ENCODE measurements at places on chromosomes 16 and 17.

- no peak for DNase-seq
Observed at GRCh38 chr16:24841291-24841690, 4.5 kb upstream of the SLC5A11 start.

DNA sequence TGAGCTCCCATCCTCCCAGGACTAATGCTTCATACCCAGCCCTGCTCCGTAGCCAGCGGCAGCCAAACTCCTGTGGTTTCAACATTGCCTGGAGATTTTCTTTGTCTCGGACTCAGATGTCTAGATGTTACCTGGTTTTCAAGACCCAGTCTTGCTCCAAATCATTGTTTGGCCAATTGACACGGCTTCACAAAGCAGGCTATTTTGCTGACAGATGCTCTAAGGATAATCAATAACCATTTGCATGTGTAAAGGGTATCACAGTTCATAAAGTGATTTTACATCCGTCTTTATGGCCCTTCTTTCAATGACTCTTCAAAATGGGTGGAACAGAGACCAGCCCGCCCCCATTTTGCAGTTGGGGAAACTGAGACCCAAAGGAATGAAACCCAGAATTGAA, 153.4 kb downstream of the SALL1 start:
- no peak for DNase-seq

- no peak for DNase-seq
Observed at GRCh38 chr17:29621751-29622194, 939 bp downstream of the CORO6 start.

DNA sequence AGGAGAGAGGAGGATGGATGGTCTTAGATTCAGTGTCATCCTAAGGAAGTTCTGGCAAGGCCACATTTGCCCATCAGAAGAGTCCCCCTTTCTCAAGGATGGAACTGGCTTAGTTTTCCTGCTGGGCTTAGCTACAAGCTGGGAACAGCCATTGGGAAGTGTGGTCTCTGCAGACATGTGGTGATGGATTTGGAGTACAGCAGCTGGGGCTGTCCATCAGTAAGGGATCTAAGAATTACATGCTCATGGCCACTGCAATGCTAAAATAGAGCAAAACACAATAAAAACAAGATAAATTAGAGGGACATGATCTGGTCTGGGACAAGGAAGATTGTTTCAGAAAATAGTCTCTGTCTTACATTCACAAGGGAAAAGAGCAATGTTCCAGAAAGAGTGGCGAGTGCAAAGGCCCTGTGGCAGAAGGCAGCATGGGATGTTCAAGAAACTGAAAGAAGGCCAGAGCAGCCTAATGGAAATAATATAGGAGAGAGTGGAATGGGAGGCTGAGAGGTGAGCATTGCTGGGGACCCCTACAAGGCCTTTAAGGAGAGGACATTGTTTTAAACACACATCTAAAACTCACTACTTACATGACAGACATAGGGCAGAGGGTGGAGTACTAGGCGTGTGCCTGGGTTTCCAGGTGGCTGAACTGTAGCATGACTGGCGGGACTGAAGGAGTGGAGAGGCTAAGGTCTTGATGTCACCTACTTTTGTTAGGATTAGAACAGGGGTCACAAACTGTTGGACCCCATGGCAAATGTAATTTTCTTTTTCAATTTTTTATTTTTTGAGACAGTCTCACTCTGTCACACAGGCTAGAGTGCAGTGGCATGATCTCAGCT, 17.0 kb upstream of the TOX3 start:
- DNase-seq, result no peak

GRCh38 chr17:19237389-19238166, 412 bp downstream of the EPN2 start:
- DNase-seq, result no peak

DNA sequence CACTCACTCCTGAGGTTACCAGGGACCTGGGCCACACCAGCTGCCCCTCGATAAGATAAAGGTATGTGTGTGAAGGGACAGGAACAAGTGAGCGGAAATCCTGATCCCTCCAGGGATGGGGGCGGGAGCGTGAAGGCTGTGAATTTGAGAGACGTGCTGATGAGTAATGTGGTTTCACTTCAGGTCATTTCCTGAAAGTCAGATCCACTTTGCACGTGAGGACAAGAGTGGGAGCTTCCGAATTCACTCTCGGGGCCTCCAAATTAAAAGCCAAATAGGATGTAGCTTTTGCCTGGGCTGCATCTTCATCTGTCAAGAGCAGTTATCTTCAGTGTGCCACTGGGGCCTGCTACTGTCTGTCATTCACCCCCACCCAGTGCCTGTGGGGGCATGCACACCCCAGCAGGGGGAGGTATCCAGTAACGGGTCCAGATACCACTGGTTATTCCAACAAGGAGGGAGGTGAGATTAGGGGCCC, 87.4 kb upstream of the LHX1 start:
- DNase-seq, result no peak

- no peak for DNase-seq
Observed at GRCh38 chr17:66337866-66338485, 35.6 kb downstream of the PRKCA start.

- no peak for DNase-seq
Observed at GRCh38 chr17:65947831-65948230, 244.1 kb downstream of the CEP112 start.

DNA sequence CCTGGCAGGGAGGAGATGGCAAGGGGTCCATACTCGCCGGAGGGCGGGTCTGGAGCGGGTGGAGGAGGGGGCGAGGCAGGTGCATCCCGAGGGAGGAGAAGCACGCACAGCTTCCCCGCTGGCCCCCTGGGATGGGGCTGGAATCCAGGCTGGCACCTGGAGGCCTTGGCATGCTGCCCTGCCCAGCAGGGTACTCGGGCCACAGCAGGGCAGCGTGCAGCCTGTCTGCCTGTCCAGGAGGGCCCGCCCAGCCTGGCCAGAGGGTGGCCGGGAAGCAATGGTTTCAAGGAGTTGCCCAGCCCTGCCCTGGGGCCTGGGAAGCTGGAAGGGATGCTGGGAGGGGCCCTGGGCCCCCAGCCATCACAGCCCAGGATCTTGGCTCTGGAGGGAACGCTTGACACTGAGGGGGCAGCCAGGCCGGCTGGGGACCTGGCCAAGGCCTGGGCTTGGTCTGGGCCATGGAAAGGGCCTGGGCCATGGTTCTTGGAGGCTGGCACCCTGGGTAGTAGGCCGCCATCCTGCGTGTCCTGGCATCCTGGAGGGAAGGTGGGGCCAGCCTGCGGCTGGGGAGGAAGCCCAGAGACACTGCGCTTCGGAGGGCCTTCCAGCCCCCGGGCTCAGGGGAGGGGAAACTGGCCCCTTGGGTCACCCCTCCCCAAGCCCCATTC, 1.1 kb downstream of the GLIS2 start:
- DNase-seq, result no peak

- no peak for DNase-seq
Observed at GRCh38 chr17:12085076-12085949, 64.6 kb downstream of the MAP2K4 start.

DNA sequence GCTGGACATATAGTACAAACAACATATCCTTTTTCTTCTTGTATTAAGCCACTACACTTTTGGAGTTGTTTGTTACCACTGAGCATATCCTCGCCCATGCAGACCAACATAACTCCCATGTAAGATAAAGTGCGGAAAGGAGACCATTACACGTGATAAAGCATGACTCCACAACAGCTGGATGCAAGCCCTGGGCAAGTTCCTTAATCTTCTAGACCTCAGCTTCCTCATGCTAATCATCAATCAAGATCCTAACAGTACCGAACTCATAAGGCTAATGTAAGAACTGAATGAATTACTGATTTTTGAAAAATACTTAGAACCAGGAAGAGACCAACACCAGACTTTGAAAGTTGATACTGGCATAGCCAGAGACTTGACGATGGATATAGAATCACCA, 47.0 kb upstream of the GSG1L start:
- DNase-seq, result no peak

- DNase-seq, result no peak
Observed at GRCh38 chr16:84418056-84418849, 49.9 kb downstream of the ATP2C2 start.

GRCh38 chr16:86515413-86515776, 5.1 kb downstream of the FOXF1 start:
- DNase-seq, result no peak

- peak; percentile 6 for DNase-seq
Observed at GRCh38 chr16:49464877-49465504, 91.4 kb downstream of the C16orf78 start.

DNA sequence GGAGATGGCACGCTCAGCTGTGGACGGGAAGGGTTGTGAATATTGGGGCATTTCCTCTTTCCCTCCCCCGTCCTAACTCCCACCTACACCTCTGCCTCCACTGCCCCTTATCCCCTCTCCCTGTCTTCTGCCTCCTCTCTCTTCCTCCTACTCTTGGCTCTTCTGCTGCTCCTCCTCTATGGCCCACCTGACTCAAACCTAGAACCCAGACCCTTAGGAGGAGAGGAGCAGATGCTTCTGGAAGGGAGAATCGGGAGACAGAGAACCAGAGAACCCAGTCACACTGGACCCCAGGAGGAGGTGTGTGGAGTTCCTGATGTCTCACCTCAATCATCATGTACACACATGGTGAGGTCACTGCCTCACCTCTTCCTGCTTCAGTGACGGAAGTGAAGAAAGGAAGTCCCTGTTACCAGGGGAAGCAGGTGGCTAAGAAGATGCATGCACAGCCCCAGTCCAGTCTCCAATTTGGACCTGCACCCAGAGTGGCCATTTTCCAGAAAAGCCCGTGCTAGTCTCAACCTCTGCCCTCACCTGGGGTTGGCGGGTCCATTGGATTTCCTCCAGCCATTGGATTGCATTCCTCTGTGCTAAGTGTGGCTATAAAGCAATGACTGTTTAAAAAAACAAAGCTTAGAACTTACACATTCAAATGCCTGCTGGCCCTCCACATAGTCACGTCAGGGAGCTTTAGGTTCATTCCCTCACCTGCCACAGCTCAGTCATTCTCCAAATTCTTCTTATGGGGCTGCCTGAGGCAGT, 4.0 kb downstream of the RNF222 start:
- DNase-seq, result no peak

DNA sequence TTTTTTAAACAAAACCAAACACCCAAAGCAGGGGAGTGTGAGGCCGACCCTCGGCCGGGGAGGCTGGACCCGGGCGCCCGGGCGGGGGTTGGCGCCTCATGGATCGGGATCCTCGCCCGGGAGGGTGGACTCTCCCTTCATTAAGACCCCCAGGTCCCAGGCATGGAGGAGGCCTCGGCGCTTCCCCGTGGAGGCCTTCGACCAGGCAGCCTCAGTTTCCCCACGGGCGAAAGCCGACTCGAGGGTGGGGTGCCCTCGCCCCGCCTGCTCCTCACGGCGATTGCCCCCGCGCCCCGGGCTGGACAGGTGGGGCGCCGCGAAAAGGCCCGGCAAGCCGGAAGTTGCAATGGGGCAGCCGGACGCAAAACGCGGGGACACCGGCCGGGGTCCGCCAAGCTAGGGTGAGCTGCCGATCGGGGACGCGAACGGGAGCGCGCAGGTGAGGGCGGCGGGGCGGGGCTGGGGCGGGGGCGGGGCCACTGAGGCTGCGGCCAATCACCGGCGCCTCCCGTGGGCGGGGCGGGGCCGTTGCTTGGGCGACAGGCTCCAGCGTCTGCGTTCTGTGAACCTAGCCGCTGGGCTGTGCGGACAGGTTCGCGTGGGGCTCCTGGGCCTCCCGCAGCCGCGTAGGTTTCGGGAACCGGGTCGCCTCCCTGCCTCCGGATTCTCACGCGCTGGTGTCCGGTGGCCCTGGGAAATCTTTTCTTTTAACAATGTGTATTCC, 6.0 kb upstream of the ZNF205 start:
- DNase-seq, result peak; percentile 93

- DNase-seq, result no peak
Observed at GRCh38 chr17:67215991-67216421, 29.0 kb downstream of the HELZ start.

DNA sequence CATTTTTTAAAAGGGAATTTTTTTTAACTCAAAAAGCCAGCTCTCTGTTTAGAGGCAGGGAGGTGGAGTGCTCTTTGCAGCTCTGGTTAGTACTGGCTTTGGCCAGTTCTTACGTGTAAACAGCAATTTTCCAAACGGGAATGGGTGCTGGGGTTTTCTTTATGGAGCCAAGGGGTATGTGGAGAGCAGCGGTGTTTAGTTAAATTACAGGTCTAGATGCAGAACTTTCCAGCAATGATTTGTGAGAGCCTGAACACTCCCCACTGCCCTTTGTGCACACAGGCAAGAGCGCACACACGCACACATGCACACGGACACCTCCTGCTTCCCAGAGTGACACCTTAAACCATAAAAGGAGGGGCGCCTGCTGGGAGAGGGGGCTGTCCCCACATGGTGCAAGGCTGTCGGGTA, 140.2 kb downstream of the MSI2 start:
- peak; percentile 37 for DNase-seq

DNA sequence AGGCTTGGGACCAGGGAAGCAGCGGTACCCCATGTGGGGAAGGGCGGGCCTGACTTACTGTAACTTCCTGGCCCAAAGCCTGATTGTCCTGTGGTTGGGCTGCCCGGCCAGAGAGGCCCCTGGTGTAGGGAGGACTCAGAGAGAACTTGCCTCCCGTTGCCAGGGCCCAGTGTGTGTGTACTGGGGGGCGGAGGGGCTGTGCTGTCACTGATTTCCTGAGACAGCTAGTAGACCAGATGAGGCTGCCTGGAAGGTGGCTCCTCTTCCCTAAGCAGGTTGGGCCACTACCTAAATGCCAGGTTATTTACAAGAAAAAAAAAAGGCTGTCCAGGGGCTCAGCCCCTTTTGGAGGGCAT, 16.7 kb downstream of the SOCS3 start:
- no peak for DNase-seq

GRCh38 chr17:40023590-40024292, 8.5 kb downstream of the CSF3 start:
- no peak for DNase-seq

DNA sequence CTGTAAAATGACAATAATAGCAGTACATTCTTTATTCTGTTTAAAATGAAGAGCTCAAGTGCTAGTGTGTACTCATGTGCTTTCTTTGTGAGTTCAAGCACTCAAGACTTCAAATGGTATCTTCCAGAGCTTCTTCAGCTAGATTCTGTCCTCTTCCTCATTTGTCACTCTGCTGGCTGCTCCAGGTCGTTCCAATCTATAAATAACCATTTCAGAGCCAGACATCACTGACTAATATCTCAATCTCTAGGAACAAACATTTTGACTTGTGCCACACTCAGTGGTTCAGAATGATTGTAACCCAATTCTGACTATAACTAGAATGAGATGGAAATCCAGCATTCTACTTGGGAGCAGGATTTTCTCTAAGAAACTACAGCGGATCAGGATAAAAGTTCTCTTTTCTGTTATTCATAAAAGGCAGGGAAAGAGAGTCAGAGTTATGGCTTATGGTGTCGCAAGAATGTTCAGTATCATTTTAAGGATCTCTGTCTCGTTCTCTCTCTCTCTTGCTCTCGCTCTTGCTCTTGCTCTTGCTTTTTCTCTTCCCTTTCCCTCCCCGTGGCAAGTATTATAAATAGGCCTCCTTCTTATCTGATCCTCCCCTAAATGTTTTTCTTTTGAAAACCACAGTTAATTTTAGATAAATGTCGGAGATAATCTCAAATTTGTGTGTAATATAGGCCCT, 116.3 kb upstream of the MAF start:
- DNase-seq, result no peak

DNA sequence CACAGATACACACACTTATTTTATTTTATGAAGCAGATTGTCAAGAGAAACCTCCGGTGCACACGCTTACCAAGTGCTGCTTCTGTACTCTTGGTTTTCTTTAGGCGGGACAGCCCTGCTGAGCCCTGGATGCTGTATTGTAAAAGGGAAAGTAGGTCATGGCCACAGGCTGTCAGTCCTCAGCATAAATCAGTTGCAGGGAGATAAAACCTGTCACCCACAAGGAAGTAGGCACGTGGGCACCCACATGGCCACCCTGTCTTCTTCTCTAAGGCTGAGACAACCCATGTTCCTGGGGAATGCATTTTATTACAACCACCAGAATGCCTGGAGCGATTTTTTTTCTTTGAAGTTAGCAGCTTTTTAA, 59.3 kb downstream of the ASIC2 start:
- DNase-seq, result no peak

- DNase-seq, result no peak
Observed at GRCh38 chr17:17079761-17080160, 37.5 kb downstream of the MPRIP start.
